Left lung (tissue), 14 donors: ENCODE measurements at places on chromosomes 2 and 18. TPM values are rescaled to one million over a fixed set of nuclear protein-coding genes. Genes with fewer than 3 reads are reported as not detected.

The EPB41L3 gene
- 98.7 TPM for total RNA-seq

The SERPINB2 gene
- total RNA-seq = 3.5 TPM

The TRPM8 gene
- total RNA-seq = not detected

The ZBTB7C gene
- 8.7 TPM for total RNA-seq

The TRIM54 gene
- total RNA-seq = 0.17 TPM

The CD302 gene
- total RNA-seq = 51.5 TPM

The KLHL41 gene
- total RNA-seq = 1.5 TPM

The ALK gene
- 0.65 TPM for total RNA-seq

The LDLRAD4 gene
- 22.6 TPM for total RNA-seq

The GAL3ST2 gene
- total RNA-seq = not detected

The ABCG8 gene
- total RNA-seq = not detected

GRCh38 chr2:178529194-178529593, 48.9 kb downstream of the PLEKHA3 start:
- DNase-seq = no peak

DNA sequence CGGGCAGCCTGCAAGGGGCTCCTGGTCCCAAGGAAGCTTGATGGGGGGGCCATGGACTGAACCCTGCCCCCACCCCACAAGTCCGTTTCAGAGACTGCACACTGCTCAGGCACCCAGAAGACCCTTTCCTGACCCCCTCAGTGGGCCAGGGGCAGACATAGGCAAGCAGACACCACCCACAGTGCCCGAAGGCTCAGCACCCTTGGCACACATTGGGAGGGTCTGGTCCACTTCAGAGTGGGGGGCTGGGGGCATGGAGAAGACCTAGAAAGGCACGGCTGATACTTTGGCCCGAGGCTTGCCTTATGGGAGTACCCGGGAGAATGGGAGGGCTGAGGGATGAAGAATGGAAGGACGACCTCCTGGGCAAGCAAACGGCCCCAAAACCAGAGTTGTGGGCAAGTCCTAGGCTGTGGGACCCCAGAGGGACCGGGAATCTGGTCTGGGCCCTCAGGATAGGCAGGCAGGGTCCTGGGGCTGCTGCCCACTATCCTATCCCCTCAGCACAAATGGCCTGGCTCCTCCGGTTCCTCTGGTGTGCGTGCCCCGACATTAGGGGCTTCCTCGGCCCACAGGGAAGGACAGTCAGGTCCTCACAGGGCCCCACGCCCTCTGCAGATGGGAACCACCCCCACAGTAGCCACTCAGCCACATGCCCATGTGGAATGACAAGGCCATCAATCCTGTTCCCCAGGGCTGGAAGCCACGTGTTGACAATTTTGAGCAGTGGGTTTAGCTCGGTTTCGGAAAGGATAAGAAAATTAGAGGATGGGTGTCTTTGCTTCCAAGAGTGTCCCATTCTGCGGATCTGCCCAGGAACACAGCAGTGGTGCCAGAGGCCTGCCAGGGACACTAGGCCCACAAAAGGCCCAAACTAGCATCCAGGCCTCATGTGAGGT, 15.0 kb upstream of the GPC1 start:
- no peak for DNase-seq

GRCh38 chr2:49943944-49944778, 789.8 kb upstream of the FSHR start:
- DNase-seq = no peak

DNA sequence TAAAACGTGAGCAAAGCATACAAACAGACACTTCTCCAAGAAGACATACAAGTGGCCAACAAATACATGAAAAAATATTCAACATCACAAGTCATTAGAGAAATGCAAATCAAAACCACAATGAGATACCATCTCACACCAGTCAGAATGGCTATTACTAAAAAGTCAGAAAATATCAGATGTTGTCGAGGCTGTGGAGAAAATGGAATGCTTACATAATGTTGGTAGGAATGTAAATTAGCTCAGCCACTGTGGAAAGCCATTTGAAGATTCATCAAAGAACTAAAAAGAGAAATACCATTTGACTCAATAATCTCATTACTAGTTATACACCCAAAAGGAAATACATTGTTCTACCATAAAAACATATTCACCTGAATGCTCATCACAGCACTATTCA, 825.7 kb downstream of the SUCLG1 start:
- no peak for DNase-seq

DNA sequence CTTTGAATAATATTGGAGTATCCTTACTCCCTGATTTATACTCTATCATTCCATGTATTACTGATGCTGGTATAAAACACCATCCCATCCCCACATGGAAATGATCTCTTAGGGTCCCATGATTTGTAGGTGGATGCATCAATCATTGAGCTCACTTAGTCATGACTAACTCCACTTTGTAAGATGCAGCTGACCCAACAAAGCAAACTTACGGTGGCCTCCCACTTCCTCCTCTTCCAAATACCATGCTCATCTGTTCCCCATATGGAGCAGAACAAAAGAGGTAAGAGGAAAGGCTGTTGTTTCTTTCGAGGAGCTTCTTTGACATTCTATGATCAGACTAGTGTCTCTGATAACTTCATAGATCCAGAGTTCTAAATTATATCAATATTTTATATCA, 640.2 kb upstream of the SLC39A10 start:
- no peak for DNase-seq

DNA sequence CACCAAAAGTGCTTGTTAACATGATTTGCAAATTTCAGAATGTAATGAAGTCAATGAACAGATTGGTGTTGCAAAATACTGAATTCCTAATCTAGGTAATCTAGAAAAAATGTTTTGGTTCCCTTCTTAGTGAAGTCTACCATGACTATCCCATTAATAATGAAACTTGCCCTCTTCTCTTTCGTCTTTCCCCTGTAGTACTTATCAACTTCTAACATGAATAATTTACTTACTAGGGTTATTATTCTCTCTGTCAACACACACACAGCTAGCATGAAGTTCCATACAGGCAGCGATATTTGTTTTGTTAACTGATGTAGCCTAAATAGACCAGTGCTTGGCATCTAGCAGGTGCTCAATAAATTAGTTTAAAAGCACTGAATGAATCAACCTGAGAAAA, 160.2 kb downstream of the NCK2 start:
- DNase-seq = no peak

- DNase-seq = peak; percentile 69
These were observed at the start of gene PTPRN for GRCh38 chr2:219309278-219309677. PTPRN (minus strand) TSS chr2:219309401; CDS start chr2:219309332, 69 bp downstream.

DNA sequence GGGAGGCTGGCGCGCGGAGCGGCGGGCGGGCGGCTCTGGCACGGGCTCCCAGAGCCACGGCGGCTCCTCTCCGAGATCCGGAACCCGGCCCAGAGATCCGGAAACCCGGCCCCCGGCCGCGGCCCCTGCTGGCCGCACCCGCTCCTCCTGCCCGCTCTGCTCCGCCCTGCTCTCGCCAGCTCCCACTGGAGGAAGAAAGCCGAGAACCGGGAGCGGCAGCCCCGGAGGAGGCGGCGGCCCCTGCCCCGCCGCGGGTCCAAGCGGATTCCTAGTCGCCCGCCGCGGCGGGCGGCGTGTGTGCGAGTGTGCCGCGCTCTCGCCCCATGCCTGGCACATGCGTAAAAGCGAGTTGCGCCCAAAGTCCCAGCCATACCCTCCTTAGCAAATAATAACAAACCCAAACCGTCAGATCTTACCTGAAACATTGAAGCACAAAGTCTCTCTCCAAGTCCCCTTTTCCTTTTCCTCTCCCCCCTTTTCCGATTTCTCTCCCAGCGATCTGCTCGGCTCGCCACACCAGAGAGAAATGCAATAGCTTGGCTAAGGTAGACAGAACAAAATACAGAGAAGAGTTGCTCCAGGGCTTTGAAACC, 108.7 kb upstream of the KCTD1 start:
- DNase-seq = peak; percentile 79

DNA sequence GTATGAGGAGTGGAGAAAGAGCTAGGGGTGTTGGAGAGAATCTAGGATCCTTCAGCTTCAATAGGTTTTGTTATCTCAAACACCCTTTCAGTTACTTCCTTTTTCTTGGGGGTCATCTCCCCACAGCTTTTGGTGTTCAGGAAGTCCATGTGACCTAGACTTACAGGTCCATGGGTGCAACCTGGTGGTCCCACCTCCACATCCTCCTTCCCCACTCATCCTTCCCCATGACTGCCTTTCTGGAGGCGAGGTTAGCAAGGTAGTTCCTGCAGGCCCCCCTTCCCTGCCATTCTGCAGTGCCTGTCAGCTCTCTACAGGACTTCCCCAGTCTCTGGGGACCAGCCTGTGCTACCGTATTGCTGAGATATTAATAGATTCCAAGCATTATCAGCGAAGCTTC, 107.6 kb downstream of the TMEM17 start:
- no peak for DNase-seq

- no peak for DNase-seq
These were observed 108.7 kb downstream of the MAP3K20 start for GRCh38 chr2:173184031-173185004.

GRCh38 chr2:69477627-69478026, 40.4 kb upstream of the NFU1 start:
- no peak for DNase-seq

GRCh38 chr2:74373221-74373676, 6.9 kb downstream of the DCTN1 start:
- peak; percentile 86 for DNase-seq

DNA sequence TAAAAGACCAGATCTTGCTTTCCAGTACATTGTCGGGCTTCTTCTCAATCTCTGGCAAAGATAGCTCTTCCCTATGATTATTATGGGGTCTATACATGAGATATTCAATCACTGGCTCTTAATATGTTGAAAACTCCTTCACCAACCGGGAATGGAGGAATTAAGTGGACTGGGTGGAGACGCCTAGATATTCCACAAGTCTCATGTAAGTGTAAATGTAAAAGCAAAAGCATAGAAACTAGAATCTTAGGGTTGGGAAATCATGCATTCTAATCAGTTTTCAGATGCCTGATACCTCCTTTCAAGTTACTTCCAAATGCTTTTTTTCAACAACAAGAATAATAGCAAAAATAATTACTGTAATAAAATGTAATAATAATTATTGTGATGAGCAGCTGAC, 38.0 kb downstream of the DPP4 start:
- no peak for DNase-seq

DNA sequence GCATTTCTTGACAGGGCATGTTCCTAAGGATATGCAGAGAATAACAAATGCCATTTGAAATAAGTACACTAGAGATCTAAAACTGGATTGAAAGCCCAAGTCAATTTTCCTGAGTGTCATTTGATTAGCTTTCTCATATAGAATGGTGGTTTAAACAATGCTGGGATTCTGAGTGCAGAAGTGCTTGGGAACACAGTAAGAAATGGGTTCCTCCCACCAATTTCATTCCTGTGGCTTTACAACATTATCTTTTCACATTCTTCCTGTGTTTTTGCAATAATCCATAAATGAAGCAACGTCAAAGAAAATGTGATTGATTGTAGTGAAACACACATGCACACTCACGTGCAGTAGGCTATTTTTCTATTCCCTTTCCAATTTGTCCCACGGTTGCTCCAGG, 1858.4 kb upstream of the PIK3C3 start:
- no peak for DNase-seq

GRCh38 chr2:124478761-124479160, 453.7 kb downstream of the CNTNAP5 start:
- DNase-seq = no peak

GRCh38 chr2:206846981-206847834, 81.8 kb downstream of the FASTKD2 start:
- no peak for DNase-seq

- no peak for DNase-seq
These were observed 3.3 kb downstream of the SLC8A1 start for GRCh38 chr2:40448476-40449079.

DNA sequence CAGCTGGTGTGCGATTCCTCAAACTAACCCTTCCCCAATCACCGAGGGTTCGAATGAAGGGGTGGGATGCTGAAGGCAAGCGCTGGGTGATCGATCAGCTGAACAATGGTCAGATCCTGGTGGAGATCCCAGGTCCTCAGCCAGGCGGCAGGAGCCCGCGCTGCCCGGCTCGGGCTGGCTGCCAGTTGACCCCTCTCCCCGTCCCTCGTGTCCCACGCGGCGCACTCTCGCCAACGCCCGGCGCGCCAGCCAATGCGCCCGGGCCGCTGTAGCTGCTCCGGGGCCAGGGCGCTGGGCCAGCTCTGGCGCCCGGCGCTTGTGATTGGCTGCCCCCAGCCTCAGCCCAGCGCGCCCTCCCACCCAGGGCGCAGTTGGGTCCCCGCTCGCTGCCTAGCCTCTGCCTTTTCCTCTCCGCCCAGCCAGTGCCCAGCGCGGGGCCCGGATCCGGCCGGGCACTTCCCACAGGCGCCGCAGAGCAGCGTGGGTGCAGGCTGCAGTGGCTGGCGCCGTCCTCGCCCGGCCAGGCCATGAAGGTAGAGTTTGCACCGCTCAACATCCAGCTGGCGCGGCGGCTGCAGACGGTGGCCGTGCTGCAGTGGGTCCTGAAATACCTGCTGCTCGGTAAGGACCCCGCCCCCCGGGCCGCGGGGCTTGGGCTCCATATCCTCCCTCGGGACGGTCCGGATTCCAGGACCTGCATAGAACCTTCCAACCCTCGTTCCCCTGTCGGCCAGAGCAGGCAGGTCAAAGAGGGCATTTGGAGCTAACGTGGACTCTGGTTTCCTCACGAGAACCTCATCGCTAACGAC, at the start of gene MOGAT1:
TSS of gene MOGAT1 (plus strand) at position 400 of the 809 bp plus-strand sequence. CDS start at position 528, 128 bp downstream.
- DNase-seq = peak; percentile 53

GRCh38 chr2:159714247-159714930, 2.1 kb downstream of the MARCHF7 start:
- no peak for DNase-seq

GRCh38 chr2:111032721-111033429, 87.8 kb upstream of the BCL2L11 start:
- DNase-seq = no peak

DNA sequence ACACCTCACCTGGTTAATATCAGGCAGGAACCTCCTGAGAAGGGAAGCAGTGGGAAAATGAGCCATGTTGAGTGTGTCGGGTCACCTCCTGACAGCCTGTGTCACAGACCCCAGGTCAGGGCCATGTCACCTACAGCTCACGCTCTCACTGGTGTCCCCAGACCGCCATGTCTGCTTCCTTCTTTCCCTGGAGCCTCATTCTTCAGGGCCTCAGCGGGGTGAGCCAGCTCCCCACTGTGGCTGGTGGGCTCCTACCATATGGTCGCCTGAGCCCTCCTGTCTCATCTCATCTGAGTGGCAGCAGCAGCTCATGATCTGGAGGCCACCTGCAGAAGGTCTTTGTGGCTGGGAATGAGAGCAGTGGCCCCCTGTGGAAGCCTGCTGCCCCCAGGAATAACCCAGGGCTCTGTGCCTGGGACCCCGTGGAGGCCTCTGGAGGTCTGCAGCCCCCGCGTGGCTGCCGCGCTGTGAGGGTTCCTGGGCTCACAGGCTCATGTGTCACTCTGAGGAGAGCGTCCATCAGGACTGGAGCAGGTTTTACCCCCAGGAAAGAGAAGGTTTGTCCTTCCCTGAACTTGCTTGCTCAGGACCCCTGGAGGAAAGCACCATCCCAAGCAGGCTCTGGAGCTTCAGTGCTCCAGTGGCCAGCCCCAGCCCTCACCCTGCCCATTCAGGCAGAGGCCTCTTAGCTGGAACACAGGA, 56.4 kb downstream of the FAM168B start:
- no peak for DNase-seq

DNA sequence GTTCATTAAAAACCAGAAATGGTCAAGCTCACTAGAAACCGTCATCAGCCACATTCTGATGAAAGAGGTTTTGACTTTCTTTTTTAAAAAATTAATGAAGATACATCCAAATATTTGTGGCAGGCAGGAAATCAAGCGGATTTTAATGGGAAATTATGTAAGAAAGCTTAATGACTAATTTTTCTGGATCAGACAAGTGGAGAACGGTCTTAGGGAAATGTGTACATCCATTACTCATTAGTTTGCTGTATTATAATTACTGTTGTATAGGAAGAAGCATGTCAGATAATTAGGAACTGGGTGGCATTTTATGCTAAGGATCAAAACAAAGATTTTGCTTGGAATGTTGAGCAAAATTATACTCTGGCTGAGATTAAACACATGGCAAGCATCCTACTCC, 39.4 kb downstream of the AGAP1 start:
- DNase-seq = no peak
